ENCODE measurements at places on chromosomes 11 and 22. TPM values are rescaled to one million over a fixed set of nuclear protein-coding genes. Genes with fewer than 3 reads are reported as not detected.

The NXPE4 gene
- total RNA-seq = not detected

The MYRF gene
- total RNA-seq = 1.1 TPM

The CBLIF gene
- not detected for total RNA-seq

DNA sequence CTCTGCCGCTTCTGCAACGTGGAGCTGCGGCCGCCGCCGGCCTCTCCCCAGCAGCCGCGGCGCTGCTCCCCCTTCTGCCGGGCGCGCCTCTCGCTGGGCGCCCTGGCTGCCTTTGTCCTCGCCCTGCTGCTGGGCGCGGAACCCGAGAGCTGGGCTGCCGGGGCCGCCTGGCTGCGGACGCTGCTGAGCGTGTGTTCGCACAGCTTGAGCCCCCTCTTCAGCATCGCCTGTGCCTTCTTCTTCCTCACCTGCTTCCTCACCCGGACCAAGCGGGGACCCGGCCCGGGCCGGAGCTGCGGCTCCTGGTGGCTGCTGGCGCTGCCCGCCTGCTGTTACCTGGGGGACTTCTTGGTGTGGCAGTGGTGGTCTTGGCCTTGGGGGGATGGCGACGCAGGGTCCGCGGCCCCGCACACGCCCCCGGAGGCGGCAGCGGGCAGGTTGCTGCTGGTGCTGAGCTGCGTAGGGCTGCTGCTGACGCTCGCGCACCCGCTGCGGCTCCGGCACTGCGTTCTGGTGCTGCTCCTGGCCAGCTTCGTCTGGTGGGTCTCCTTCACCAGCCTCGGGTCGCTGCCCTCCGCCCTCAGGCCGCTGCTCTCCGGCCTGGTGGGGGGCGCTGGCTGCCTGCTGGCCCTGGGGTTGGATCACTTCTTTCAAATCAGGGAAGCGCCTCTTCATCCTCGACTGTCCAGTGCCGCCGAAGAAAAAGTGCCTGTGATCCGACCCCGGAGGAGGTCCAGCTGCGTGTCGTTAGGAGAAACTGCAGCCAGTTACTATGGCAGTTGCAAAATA lies 816 bp downstream of the PDE3B start:
- no peaks in the 10 kb centered on the region for H3K27me3 ChIP-seq
- DNase-seq = peak; percentile 84
- H3K27ac ChIP-seq = peak overlapping the region; percentile 94
- H3K4me1 ChIP-seq = peaks cover 37% of the 10 kb centered on the region
- H3K4me3 ChIP-seq = peak overlapping the region; percentile 83
- peaks cover 51% of the 10 kb centered on the region for H3K36me3 ChIP-seq

DNA sequence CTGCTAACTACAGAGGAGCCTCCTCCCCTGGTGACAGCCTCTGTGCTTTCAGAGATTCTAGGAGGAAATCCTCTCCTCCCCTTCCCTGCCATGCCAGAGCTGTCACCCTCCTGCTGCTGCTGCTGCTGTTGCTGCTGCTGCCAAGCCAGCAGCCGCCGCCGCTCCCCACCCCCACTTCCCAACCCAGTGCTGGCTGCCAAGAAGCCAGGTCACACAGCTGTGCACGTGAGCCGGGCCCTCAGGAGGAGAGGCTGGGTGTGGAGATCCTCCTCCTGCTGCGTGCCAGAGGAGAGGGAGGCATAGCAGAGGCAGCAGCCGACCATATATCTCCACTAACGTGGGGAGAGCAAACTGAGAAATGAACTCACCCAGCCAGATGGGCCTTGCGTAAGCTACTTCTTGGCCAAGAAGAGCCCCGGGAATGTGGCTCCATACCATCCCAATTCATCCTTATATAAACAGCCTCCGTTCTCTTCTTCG lies 12.4 kb downstream of the CRY2 start:
- no peak overlapping the region for H3K4me3 ChIP-seq
- no peak for DNase-seq
- H3K27me3 ChIP-seq = no peaks in the 10 kb centered on the region
- no peaks in the 10 kb centered on the region for H3K4me1 ChIP-seq
- no peak overlapping the region for H3K27ac ChIP-seq

- DNase-seq = peak; percentile 83
- peaks cover 36% of the 10 kb centered on the region for H3K36me3 ChIP-seq
Measured at GRCh38 chr22:24325105-24325757, 54.6 kb downstream of the SPECC1L start.

Data from activated CD4-positive, alpha-beta T cell treated with anti-CD3 and anti-CD28 coated beads, Interleukin-2, amount 10 ng/mL, durations not matched to agents 24 days and 14 days (primary cell).